Endothelial cell (in vitro differentiated cells): ENCODE measurements at places on chromosomes 1 and 21. TPM values are rescaled to one million over a fixed set of nuclear protein-coding genes. Genes with fewer than 3 reads are reported as not detected.
A peak's percentile ranks its signal among the peaks of the same experiment; 100 is the strongest.

- H3K36me3 ChIP-seq: peaks cover 14% of the 10 kb centered on the region
- peak overlapping the region; percentile 92 for H3K27ac ChIP-seq
- peaks cover 17% of the 10 kb centered on the region for H3K27me3 ChIP-seq
- H3K4me1 ChIP-seq: peaks cover 56% of the 10 kb centered on the region
- H3K4me3 ChIP-seq: no peak overlapping the region
Observed at GRCh38 chr1:26784886-26785285, 2.9 kb upstream of the PIGV start.

- DNase-seq: no peak
- H3K27ac ChIP-seq: no peak overlapping the region
Observed at GRCh38 chr1:9081473-9081872, 12.0 kb upstream of the SLC2A5 start.

DNA sequence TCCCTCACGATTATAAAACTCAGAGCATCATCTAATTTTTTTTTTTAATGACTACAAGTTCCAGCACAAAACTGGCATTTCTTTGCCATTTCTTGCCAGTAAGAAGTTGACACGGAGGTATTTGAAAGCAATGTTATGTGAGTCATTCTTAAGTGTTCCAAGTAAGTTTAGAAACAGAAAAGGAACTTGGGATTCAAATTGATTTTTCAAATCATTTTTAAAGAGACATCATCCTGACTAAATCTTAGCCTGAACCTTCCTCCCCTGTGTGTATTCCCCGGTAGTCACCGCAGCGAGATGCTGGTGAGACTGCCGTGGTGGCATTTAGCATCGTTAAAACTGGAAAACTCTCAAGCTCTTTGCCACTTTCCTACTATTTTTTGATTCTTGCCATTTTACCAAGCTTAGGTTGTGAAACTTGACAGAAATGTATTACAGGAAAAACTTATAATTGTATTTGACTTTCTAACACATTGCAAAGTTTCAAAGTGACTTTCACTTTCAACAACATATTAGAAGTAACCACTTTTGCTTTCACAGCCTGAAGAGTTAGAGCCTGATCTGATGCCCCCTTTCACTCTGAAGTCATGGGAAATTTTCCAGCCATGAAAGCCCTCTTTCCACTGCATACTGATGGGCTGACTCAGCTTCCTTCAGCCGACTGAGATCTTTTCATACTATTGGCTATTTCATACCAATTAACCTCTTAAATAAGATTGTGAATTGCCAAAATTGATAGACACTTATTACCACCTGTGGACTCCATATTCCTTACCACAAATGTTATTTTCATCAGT is 61.4 kb downstream of the OLFML2B start:
- H3K36me3 ChIP-seq: peaks cover 12% of the 10 kb centered on the region
- no peak overlapping the region for H3K27ac ChIP-seq
- peaks cover under 1% of the 10 kb centered on the region for H3K27me3 ChIP-seq
- H3K4me3 ChIP-seq: no peak overlapping the region
- no peak for DNase-seq
- peaks cover 5% of the 10 kb centered on the region for H3K4me1 ChIP-seq

DNA sequence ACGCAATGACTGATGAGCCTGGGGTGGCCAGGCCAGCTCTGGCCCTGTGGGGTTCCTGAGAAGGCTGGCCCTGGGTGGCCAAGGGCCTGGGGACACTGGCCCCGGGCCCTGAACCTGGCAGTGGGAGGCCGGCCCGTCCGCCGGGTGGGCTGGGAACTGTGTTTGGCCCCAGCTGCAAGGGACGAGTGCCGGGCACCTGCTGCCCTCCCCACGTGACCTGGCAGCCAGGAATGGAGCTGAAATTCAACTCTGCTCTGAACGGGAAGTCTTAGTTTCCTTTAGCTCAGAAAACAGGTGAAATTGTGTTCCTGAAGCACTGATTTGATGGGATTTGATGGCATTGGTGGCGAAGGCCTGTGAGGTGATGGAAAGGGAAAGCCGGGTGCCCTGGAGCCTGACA is 8.2 kb upstream of the TTLL10 start:
- no peak overlapping the region for H3K27ac ChIP-seq
- H3K4me1 ChIP-seq: peaks cover 7% of the 10 kb centered on the region
- H3K36me3 ChIP-seq: peaks cover 7% of the 10 kb centered on the region
- peaks cover 9% of the 10 kb centered on the region for H3K27me3 ChIP-seq
- DNase-seq: no peak

DNA sequence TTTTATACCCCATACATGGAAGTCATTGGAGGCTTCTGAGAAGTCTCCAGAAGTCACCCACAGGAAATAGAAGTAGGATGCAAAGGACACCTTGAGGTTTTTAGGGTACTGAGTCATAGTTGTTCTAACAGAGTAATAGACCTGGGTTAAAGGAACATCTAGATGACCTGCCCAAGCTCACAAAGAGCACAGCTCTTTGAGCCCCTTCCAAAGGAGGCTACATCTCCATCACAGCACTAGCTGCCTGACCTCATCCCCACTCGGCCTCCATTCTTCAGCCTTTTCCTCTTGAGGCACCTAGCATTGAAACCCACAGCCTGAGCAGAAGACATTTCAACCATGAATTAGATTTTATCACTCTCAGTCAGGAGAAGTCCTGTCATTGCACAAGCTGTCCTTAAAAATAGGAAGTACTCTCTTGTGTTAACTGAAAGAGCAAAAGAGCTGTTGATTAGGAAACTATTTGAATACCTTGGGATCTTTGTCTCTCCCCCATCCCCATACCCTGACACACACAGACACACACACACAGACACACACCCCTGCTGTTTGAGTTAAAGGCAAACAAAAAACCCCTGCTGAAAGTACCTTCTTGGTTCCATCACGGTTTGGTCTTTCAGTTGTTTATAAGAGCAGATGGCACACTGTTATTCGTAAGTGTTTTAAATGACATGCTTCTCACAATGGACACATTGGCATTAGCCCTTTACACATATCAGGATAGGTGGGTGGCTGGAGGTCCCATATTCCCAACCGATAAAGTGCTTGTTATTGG is 22.2 kb downstream of the MKNK1 start:
- peaks cover 52% of the 10 kb centered on the region for H3K36me3 ChIP-seq
- H3K27ac ChIP-seq: peak overlapping the region; percentile 30
- peak overlapping the region; percentile 35 for H3K4me3 ChIP-seq
- peaks cover 5% of the 10 kb centered on the region for H3K4me1 ChIP-seq

GRCh38 chr1:47298025-47298699 is 15.8 kb downstream of the STIL start:
- H3K27ac ChIP-seq: no peak overlapping the region
- no peaks in the 10 kb centered on the region for H3K27me3 ChIP-seq
- H3K4me3 ChIP-seq: no peak overlapping the region
- peaks cover 15% of the 10 kb centered on the region for H3K36me3 ChIP-seq

DNA sequence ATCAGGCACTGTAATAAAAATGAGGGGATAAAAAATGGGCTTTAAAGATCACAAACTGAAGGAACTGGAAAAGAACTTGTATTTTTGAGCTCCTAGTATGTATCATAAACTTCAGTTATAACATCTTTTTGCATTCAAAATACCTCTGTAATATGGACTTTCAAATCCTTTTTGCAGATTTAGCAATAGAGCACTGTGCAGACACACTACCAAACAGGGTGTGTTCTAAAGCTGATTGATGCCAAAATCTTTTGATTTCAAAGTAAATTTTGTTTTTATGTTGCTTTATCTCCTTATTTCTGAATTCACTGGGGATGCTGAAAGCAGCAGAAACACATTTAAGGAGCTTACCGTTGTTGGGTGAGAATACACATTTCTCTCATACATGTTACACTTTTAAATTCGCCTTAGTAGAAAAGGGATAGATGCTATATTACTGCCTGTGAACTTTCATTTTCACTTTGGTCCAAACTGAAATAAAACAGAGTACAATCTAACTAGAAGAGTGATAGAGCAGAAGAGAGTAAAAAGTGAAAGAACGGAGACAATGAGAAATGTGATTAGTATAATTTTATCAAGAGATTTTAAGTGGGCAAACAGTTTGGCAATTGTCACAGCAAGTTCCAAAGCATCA is 1126.6 kb downstream of the BRINP3 start:
- no peak for DNase-seq
- no peaks in the 10 kb centered on the region for H3K4me1 ChIP-seq
- H3K27me3 ChIP-seq: peaks cover 2% of the 10 kb centered on the region
- H3K36me3 ChIP-seq: no peaks in the 10 kb centered on the region

DNA sequence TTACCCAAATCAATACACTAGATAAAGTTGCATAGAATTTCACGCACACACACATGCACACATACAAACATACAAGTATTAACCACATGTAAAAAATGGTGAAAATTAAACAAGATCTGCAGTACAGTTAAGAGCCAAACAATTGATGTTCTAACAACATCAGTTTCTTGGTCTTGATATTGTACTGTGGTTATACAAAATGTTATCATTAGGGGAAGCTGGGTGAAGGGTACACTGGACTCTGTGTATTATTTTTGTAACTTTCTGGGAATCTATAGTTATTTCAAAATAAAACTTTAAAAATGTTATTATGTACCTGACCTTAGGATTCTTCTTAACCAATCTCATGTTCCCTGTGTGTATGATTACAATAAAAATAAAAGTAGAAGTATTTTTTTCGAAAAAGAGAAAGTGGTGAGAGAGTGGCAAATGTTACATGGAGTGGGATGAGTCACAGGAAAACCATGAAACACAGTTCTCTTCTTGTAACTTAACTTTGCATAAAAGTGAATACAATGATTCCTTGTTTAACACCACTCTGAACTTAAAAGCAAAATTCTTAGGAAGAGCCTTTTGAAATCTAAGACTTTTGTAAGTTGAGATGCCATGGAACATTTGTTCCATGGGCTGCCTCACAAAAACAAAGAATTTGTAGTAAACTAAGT is 101.6 kb upstream of the RUNX1 start:
- no peak overlapping the region for H3K27ac ChIP-seq
- H3K36me3 ChIP-seq: no peaks in the 10 kb centered on the region
- H3K4me3 ChIP-seq: no peak overlapping the region
- H3K4me1 ChIP-seq: no peaks in the 10 kb centered on the region
- no peaks in the 10 kb centered on the region for H3K27me3 ChIP-seq

- DNase-seq: no peak
- H3K27ac ChIP-seq: no peak overlapping the region
- no peak overlapping the region for H3K4me3 ChIP-seq
- no peaks in the 10 kb centered on the region for H3K4me1 ChIP-seq
- no peaks in the 10 kb centered on the region for H3K36me3 ChIP-seq
Observed at GRCh38 chr1:172270605-172271004, 149.9 kb upstream of the C1orf105 start.

DNA sequence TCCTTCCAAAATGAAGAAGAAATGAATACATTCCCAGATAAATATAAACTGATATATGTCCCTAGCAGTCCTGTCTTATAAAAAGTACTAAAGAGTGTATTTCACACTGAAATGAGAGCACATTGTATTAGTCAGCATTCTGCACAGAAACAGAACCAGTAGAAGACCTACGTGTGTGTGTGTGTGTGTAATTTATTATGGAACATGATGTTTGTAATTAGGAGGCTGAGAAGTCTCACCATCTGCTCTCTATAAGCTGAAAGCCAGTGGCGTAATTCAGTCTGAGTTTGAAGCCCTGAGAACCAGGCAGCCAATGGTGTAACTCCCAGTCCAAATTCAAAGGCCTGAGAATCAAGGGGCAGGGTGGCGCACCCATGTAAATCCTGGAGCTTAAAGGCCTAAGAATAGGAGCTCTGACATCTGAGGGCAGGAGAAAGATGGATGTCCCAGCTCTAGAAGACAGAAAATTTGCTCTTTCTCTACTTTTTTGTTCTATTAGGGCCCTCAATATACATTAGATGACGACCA is 146.5 kb upstream of the LYPLAL1 start:
- H3K36me3 ChIP-seq: no peaks in the 10 kb centered on the region
- H3K4me1 ChIP-seq: no peaks in the 10 kb centered on the region
- DNase-seq: no peak
- H3K4me3 ChIP-seq: no peak overlapping the region

DNA sequence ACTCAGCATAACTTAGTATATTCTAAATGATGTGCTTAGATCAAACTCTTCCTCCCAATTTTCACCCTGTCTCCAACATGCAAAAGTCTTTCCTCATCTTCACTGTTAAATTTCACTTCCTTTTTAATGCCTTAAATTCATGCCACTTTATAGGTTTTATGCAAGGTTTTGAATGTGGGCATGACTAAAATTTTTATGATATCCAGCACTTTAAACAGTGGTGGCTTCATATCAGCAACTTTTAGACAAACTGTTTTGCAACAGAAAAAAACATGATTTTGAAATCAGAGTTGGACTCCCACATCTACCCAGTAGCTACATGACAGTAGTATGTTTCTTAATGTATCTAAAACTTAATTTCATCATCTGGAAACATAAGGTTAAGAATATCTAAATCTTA is 84.7 kb upstream of the ZP4 start:
- H3K27me3 ChIP-seq: no peaks in the 10 kb centered on the region
- H3K4me1 ChIP-seq: no peaks in the 10 kb centered on the region

GRCh38 chr1:229136822-229137221 is 134.1 kb upstream of the RAB4A start:
- no peak overlapping the region for H3K27ac ChIP-seq
- H3K4me3 ChIP-seq: no peak overlapping the region
- peaks cover 4% of the 10 kb centered on the region for H3K36me3 ChIP-seq
- peaks cover 9% of the 10 kb centered on the region for H3K4me1 ChIP-seq
- DNase-seq: no peak

DNA sequence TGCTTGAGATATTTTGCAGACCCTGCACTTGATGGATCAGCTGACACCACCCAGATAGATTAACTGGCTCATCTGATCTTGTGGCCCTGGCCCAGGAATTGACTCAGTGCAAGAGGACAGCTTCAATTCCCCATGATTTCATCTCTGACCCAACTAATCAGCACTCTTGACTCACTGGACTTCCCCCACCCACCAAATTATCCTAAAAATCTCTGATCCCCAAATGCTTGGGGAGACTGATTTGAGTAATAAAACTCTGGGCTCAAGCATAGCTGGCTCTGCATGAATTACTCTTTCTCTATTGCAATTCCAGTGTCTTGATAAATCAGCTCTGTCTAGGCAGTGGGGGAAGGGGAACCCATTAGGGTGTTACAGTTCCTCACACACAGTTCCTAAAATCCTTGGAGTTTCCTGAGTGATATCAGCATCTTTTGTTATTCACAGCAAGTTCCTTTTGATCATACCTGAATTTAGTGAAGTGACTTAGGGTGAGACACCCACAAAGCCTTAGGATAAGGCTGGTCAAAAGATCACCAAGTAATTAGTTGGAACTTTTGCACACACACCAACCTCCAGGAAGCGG is 104.2 kb downstream of the COP1 start:
- no peaks in the 10 kb centered on the region for H3K4me1 ChIP-seq
- DNase-seq: no peak
- no peaks in the 10 kb centered on the region for H3K27me3 ChIP-seq
- H3K4me3 ChIP-seq: no peak overlapping the region

HUNK gene
- total RNA-seq: 19.3 TPM

TIE1 gene
- total RNA-seq: 643 TPM
